ENCODE measurements at places on chromosomes 13 and 19. TPM values are rescaled to one million over a fixed set of nuclear protein-coding genes. Genes with fewer than 3 reads are reported as not detected.

Gene UGGT2
- 0.47 TPM for total RNA-seq

Gene NOVA2
- total RNA-seq: not detected

DNA sequence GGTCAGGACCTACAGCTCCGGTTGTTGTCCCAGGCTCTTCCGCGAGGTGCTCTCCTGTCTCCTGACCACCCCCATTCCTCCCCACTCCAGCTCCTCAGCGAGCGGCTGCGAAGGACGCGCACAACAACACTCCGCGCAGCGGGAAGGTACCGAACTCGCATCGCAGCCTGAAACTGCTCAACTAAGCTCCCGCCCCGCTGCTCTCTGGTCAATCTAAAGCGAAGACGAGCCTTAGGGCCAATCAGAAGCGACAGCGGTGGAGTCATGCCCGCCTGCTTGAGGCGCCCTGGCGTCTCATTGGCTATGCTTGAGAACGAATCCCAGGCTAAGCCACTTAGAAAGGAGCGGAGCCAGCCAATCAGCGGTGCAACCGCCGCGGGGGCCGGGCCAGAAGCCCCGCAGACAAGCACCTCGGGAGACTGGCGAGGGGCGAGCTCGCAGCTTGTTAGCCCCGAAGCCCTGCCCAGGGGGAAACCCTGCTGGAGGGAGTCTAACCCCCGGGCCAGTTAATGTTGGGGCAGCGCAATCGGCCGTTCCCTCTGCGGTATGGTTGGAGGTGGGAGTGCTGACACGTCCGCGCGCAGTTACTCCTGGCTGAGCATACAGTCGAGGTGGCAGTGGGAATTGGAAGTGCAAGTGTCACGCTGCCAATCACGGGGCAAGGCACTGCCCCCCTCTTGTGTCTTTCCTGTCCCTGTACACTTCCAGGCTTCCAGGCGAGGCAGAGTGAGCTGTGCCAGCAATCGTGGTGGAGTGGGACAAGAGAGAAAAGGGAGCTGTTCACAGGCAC is 1.9 kb upstream of the ZBTB32 start:
- H3K27ac ChIP-seq: peak overlapping the region; percentile 73
- no peaks in the 10 kb centered on the region for H3K36me3 ChIP-seq
- H3K27me3 ChIP-seq: no peaks in the 10 kb centered on the region

DNA sequence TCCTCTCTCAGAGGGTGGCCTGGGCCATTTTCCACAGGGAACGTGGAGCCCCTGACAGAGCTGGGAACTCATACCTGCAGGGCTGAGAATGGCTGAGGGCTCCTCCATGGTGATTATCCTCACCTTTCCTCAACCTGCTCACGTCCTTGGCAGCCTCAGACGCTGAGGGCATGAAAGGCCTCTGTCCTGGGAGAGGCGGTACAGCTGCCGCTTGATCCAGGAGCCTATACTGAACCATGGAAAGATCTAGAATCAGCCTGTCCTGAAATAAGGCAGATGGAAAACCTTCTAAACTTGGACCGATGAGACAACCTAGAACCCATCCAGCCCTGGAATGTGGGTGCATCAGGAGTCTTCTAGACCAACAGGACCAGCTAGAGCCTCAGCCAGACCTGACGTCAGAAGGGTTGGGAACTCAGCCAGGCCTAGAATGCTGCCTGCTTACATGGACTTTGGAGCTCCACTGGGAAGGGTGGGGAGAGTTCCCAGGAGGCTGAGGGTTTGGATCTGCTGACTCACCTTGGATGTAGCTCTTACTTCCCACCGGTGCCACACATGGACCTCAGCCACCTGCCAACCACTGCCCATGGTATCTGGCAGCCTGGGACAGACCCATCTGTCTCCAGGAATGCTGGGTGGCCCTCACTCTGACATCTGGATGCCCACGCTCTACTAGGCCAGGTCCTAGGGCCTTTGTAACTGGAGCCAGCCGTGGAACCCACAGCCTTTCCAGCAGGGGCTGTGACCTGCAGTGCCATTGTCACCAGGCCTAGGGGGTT is 7.5 kb downstream of the KCTD15 start:
- no peaks in the 10 kb centered on the region for H3K36me3 ChIP-seq
- H3K27me3 ChIP-seq: peaks cover 3% of the 10 kb centered on the region
- no peak overlapping the region for H3K4me3 ChIP-seq
- H3K4me1 ChIP-seq: peaks cover 9% of the 10 kb centered on the region
- DNase-seq: no peak

- no peaks in the 10 kb centered on the region for H3K27me3 ChIP-seq
- H3K27ac ChIP-seq: peak overlapping the region; percentile 87
- peak overlapping the region; percentile 89 for H3K4me3 ChIP-seq
Observed at GRCh38 chr19:39996218-39996810, 546 bp upstream of the ZNF546 start.

- no peak for DNase-seq
- H3K36me3 ChIP-seq: no peaks in the 10 kb centered on the region
- no peak overlapping the region for H3K4me3 ChIP-seq
- H3K27me3 ChIP-seq: no peaks in the 10 kb centered on the region
- H3K27ac ChIP-seq: no peak overlapping the region
- no peaks in the 10 kb centered on the region for H3K4me1 ChIP-seq
Observed at GRCh38 chr13:38954844-38955243, 35.8 kb downstream of the STOML3 start.

DNA sequence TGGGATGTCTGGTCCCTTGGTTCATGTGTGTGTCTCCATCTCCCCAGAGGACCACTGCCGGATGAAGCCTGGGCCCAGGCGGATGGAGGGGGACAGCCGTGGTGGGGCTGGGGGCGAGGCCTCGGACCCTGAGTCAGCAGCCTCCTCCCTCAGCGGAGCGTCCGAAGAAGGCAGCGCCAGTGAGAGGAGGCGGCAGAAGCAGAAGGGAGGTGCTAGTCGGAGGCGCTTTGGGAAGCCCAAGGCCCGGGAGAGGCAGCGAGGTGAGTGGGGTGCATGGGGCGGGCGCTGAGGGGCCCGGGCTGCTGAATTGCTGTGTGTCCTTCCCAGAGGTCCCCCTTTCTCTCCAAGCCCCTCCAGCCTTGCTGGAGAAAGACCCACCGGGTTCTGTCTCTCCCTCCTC is 3.2 kb downstream of the CCDC106 start:
- no peak overlapping the region for H3K27ac ChIP-seq
- no peak for DNase-seq
- H3K4me3 ChIP-seq: no peak overlapping the region
- no peaks in the 10 kb centered on the region for H3K36me3 ChIP-seq
- no peaks in the 10 kb centered on the region for H3K27me3 ChIP-seq

GRCh38 chr19:7224995-7225394 is 69.2 kb downstream of the INSR start:
- no peak overlapping the region for H3K27ac ChIP-seq
- H3K36me3 ChIP-seq: no peaks in the 10 kb centered on the region
- H3K4me1 ChIP-seq: no peaks in the 10 kb centered on the region
- H3K4me3 ChIP-seq: no peak overlapping the region
- no peaks in the 10 kb centered on the region for H3K27me3 ChIP-seq

- no peaks in the 10 kb centered on the region for H3K27me3 ChIP-seq
- DNase-seq: no peak
- H3K36me3 ChIP-seq: no peaks in the 10 kb centered on the region
- no peak overlapping the region for H3K27ac ChIP-seq
- peaks cover 10% of the 10 kb centered on the region for H3K4me1 ChIP-seq
- H3K4me3 ChIP-seq: no peak overlapping the region
Observed at GRCh38 chr19:33432015-33432414, 58.5 kb downstream of the CEBPG start.

- no peaks in the 10 kb centered on the region for H3K4me1 ChIP-seq
- no peak overlapping the region for H3K4me3 ChIP-seq
- DNase-seq: no peak
- no peak overlapping the region for H3K27ac ChIP-seq
- no peaks in the 10 kb centered on the region for H3K27me3 ChIP-seq
Observed at GRCh38 chr13:90740099-90740498, 607.4 kb upstream of the MIR17HG start.

DNA sequence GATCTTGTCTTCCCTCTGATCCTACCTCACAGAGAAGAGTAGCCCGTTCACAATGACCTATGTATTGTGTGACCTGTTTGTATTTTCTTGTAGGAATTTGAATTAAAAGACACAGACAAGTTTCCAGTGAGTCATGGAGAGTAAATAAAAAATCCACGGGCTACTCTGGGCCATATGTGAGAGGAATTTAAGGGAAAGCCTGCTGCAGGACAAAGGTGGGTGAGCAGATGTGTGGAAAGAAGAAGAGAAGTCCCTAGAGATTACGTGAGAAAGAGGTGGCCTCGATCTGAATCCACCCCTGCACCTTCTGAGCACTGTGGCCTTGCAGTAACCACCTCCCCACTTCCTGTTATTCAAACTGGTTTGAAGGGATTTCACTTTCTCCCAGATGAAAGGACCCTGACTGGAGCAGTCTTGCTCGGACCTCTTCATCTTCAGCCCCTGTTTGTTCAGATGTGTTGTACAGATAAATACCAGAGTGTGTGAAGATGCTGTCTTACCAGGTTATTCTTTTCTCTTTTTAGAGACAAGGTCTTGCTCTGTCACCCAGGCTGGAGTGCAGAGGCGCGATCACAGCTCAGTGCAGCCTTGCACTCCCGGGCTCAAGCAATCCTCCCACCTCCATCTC is 205.4 kb downstream of the PDS5B start:
- H3K27ac ChIP-seq: no peak overlapping the region
- peak overlapping the region; percentile 55 for H3K4me3 ChIP-seq
- DNase-seq: peak; percentile 79
- H3K27me3 ChIP-seq: no peaks in the 10 kb centered on the region

DNA sequence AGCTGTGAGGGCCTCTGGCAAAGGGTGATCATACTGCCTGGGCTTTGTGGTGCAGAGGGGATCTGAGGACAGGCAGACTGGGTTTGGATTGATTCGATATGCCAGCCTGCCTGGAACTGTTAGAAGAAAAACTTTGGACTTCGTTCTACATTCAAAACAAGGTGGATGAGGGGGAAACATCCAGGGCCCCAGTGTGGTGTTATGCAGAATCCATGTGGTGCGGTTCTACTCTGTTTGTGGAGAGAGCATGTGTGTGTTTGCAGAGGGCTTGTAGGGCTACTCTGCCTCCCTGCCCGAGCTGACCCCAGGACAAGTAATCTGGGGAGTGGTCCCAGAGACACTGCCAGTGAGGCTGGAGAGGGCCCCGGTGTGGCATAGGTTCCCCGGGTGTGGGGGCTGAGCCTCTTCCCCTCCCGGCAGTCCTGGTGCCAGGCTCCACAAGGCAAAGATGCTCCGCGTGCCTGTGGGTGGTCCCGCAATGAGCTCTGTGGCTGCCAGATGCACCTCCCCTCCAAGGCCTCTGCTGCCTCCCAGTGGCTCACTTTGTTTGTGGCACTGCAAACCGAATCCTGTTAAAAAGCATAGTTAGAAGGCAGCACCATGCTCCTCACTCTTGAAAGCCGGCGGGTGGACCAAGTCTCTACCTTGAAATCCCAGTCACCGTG is 22.3 kb upstream of the TFDP1 start:
- no peak overlapping the region for H3K4me3 ChIP-seq
- no peak overlapping the region for H3K27ac ChIP-seq
- H3K36me3 ChIP-seq: no peaks in the 10 kb centered on the region
- DNase-seq: no peak
- H3K27me3 ChIP-seq: no peaks in the 10 kb centered on the region

GRCh38 chr19:44055870-44056269 is 4.0 kb downstream of the ZNF223 start:
- no peak for DNase-seq
- H3K36me3 ChIP-seq: peaks cover 22% of the 10 kb centered on the region
- H3K4me3 ChIP-seq: no peak overlapping the region
- no peaks in the 10 kb centered on the region for H3K27me3 ChIP-seq
- no peak overlapping the region for H3K27ac ChIP-seq
- peaks cover 15% of the 10 kb centered on the region for H3K4me1 ChIP-seq

- H3K27ac ChIP-seq: no peak overlapping the region
- no peaks in the 10 kb centered on the region for H3K4me1 ChIP-seq
- DNase-seq: no peak
- H3K36me3 ChIP-seq: no peaks in the 10 kb centered on the region
- no peaks in the 10 kb centered on the region for H3K27me3 ChIP-seq
Observed at GRCh38 chr13:80830431-80830830, 489.5 kb upstream of the SPRY2 start.

DNA sequence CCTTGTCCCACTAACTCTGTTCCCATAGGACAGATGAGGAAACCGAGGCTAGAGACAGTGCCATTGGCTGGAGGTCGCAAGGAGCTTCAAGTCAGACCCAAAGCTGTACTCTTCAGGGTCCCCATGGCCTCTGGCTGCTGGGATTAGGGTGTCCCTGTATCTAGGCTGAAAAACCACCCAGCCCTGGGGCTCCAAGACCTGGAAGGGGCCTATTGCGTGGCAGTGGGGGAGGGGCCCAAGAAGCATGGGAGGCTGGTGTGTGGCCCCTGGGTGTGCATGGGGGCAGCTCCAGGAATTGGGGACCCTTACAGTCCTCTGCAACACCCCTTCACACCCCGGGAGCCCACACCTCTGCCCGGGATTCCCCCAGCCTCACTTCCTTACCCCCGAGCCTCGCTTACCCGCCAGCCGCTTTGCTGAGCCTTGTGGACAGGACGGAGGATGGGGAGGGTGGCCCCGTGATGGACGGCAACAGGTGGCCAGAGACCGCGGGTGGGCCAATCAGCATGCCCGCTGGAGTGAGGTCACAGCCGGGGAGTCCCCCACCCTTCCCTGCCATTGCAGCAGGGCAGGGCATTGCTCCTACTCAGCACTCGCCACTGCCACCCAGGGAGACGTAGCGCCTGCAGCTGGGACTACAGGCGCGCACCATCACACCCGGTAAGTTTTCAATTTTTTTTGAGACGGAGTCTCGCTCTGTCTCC is at the start of gene JSRP1:
TSS of gene JSRP1 (minus strand) at position 436 of the 704 bp plus-strand sequence. CDS start 1,103 bp downstream, outside the sequence.
- no peaks in the 10 kb centered on the region for H3K27me3 ChIP-seq
- peaks cover 69% of the 10 kb centered on the region for H3K4me1 ChIP-seq
- H3K36me3 ChIP-seq: no peaks in the 10 kb centered on the region
- H3K4me3 ChIP-seq: no peak within 1 kb of the TSS
- peak within 1 kb of the TSS; percentile 94 for H3K27ac ChIP-seq
- no peak for DNase-seq

- H3K36me3 ChIP-seq: no peaks in the 10 kb centered on the region
- H3K27me3 ChIP-seq: peaks cover 4% of the 10 kb centered on the region
- no peak overlapping the region for H3K4me3 ChIP-seq
- no peaks in the 10 kb centered on the region for H3K4me1 ChIP-seq
- H3K27ac ChIP-seq: no peak overlapping the region
Observed at GRCh38 chr13:45773236-45773635, 71.1 kb downstream of the CBY2 start.

DNA sequence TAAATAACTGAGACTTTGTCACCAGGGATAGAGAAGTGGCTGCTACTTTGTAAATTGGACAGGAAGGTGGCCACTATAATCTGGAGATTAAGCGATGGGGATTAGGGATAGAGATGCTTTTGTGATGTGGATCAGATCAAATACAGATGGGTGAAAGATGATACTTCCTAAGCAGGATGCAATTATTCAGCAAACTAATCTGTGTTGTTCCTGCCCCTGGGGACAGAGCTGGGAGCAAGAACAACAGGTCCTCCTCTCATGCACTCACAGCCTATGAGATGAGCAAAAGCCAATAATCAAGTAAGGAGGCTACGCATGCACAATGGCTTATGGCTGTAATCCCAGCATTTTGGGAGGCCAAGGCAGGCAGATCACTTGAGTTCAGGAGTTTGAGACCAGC is 4.6 kb downstream of the RGL3 start:
- H3K27me3 ChIP-seq: peaks cover under 1% of the 10 kb centered on the region
- H3K36me3 ChIP-seq: no peaks in the 10 kb centered on the region
- H3K27ac ChIP-seq: no peak overlapping the region
- H3K4me3 ChIP-seq: no peak overlapping the region
- DNase-seq: no peak

GRCh38 chr19:1471515-1472160 is 7.4 kb downstream of the C19orf25 start:
- H3K27me3 ChIP-seq: no peaks in the 10 kb centered on the region
- H3K4me1 ChIP-seq: peaks cover 45% of the 10 kb centered on the region
- H3K27ac ChIP-seq: no peak overlapping the region
- no peak for DNase-seq
- peaks cover 5% of the 10 kb centered on the region for H3K36me3 ChIP-seq
- H3K4me3 ChIP-seq: peak overlapping the region; percentile 32
